ENCODE measurements at places on chromosomes 16 and 17.

DNA sequence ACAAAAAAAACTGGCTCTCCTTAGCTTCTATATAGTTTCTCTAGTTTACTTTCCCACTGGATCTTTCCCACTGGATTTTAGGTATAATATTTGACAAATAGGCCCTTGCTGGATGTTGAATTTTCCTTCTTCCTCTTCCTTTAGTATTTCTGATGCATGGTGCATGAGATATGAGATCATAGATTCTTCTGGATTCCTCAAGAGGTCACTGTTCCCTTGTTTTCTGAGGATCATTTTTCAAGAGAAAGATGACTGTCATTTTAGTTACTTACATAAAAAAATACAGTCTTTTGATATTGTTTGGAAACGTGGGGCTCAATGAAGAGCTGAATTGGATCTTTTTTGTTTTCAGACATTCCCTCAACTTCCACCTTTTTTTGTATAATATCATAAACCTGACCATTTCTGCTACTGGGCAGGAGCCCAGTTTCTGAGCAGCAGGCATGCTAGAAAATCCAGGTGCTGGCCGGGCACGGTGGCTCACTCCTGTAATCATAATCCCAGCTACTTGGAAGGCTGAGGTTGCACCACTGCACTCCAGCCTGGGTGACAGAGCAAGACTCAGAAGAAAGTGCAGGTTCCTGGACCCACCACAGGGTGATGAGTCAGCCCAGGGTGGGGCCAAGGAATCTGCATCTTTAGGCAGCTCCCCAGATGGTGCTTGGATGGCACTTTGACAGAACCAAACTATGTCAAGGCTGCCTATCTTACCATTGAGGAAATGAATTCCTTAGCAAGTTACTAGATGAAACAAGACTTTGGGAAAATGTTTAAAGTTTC is 70.3 kb downstream of the SDR42E1 start:
- DNase-seq = peak; percentile 48

DNA sequence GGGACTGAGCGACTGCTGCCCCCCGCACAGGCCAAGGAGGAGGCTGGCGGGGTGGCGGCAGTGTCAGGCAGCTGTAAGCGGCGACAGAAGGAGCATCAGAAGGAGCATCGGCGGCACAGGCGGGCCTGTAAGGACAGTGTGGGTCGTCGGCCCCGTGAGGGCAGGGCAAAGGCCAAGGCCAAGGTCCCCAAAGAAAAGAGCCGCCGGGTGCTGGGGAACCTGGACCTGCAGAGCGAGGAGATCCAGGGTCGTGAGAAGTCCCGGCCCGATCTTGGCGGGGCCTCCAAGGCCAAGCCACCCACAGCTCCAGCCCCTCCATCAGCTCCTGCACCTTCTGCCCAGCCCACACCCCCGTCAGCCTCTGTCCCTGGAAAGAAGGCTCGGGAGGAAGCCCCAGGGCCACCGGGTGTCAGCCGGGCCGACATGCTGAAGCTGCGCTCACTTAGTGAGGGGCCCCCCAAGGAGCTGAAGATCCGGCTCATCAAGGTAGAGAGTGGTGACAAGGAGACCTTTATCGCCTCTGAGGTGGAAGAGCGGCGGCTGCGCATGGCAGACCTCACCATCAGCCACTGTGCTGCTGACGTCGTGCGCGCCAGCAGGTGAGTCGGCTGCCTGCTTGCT is 5.6 kb upstream of the TMEM88 start:
- no peak for DNase-seq

- no peak for DNase-seq
Observed at GRCh38 chr17:52297230-52298010, 138.9 kb upstream of the CA10 start.

DNA sequence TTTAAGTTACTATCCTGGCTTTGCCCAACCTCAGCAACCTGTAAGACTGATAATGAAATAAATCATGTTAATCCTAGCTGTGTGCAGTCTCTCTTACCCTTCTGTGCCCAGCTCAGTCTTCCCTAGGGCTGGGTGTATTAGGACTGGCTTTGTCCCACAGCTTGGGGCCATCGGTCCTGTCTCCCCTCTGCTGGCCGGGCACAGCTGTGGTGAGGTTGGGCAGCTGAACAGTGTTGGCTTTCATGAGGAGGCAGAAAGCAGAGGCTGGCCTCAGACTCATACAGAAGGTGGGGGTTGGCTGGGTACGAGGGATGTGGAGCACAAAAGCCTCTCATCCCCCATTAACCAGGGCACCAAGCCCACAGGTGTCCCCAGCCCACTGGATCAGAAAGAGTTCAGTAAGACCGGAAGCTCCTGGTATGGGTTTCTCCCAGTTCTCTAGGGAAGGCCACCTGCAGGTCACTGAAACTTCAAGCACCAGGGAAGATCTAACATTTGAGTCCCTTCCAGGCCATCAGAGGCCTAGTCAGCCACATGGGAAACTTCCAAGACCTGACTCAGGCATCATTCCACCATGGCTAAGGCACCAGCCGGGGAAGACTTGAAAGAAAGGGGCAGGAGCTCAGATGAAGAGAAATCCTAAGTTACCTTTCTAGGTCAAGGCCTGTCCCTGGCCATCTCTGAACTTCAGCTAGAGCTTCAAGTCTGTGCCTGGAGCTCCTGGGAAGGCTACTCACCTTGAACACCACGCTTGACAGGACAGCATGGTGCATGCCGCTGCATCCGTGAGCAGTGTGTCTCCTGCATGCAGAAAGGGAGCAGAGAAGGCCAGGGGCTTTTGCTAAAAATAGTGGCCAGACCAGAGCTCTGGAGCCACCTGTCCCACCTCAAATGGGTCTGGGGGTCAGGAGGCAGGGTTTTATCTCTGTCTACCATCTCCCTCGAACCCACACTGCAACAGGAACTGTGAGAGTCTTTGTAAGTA is 8.8 kb downstream of the CNP start:
- no peak for DNase-seq

GRCh38 chr17:80539022-80539641 is 5.5 kb upstream of the RPTOR start:
- no peak for DNase-seq

GRCh38 chr16:87582216-87582965 is 19.9 kb upstream of the JPH3 start:
- DNase-seq = no peak

DNA sequence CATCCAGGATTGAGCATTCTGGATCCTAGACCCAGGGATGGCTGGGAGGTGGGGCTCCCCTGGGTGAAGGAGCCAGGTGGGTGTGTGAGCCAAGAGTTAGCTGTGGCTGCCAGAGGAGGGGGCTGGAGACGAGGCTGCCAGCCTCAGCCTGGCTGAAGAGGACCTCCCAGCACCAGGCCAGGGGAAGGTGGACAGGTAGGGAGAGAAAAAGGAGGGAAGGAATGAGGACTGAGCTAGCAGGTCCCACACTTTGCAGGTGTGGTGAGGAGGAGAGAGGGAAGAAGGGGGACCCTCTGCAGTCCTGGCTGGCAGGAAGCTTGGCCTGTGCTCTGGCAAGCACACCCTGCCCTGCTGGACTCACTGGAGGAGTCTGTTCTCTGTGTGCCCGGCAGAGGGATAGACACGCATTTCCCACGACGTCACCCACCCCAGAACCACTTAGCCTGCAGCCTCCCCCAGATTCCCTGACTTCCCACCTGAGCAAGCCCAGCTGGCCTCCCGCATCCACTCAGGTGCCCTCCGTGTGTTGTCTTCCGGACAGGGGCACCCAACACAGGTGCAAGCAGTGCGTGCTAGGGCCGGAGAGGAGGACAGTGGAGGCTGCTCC is 42.0 kb downstream of the SOCS3 start:
- DNase-seq = no peak

GRCh38 chr17:17137731-17138585 is 68.2 kb downstream of the PLD6 start:
- no peak for DNase-seq

- no peak for DNase-seq
Observed at GRCh38 chr16:1208239-1208830, 16.7 kb downstream of the TPSG1 start.

GRCh38 chr16:88606148-88606757 is 32.1 kb upstream of the IL17C start:
- no peak for DNase-seq

- DNase-seq = no peak
Observed at GRCh38 chr16:11673091-11674000, 5.1 kb downstream of the SNN start.

DNA sequence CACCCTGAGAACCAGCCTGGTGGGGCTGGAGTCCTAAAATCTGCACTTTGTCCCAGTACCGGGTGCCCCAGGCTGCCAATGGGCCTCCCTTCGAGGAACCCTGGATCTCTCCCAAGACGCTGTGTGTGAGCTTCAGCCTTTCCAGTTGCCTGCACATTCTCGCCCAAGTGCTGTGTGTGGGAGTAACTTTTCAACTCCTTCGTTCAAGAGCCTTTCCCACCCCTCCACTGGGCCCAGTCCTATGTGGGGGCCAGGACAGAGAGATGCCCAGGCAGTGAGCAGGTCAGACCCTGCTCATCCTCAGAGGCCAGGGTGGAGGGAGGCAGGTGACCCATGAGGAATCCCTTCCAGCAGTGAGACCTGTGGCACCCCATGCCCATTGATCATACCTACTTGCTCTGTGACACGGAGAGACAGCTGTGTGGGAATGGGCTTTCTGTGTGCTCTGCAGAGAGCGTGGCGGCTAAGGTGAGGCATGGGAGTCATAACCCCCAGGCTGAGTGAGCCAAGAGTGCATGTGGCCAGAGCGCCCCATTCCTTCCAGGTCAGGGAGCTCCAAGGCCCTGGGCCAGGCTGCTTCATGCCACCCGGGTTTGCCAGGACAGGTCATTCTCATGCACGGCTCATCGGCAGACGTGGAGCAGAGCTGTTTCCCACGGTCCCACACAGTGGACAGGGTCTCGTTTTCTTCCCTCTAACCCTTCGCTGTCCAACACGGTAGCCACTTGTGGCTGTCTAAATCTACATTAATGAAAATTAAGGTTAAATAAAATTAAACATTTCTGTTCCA is 154.4 kb downstream of the CLEC16A start:
- DNase-seq = no peak

DNA sequence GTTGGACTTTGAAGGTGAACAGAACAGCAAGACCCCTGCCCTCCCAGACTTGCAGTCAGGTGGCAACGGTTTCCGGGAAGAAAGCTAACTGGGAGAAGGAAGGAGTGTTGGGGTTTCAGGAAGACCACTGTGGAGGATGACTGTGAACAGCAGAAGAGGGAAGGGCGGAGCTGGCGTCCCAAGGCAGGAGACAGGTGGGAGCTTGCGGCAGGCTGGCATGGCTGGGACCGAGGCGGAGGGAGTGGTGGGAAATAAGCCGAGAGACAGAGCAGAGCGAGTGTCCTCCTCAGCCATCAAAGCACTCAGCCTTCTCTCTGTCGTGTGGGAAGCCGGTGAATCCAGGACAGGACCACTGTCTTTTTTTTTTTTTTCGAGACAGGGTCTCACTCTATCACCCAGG is 108.5 kb upstream of the CACNG5 start:
- DNase-seq = no peak

DNA sequence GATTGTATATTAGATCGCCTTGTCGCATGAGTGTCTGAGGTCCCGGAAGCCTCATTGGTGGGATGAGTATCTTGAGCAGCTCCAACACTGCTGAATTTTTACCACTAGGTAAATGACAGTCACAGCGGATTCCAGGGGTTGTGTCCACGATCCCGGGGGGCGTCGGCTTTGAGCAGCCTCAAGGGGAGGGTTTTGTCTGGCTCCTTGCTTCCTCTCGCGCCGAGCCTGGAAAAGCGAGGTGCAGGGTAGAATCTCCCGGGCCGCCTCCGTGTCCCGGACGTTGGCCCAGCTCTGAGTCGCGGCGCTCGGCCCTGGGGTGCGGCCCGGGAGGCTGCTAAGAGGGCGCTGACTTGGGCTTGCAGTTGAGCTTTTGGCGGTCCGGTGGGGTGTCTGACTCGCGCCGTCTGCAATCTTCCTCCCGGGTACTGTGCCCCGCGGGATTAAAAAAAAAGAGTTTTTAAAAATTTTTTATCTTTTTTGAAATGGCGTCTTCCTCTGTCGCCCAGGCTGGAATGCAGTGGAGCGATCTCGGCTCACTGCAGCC is 4.5 kb downstream of the OR1F1 start:
- DNase-seq = no peak

DNA sequence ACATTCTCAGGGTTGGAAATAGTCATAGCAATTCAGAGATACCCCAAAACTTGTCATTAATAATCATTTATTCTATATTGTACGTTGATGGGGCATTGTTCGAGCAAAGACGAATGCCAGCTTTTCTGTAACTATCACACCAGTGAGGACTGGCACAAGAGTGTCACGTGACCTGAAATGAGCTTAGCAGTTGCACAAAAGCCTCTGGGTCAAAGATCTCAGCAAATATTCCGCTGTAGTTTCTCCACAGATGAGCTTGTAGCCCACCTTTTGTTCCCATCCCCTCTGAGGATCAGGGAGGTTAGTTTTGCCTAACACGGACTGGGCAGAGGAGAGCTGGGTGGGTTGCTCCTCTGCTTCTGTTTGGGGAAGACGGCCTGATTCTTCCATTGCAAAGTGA is 18.2 kb downstream of the IRX3 start:
- DNase-seq = no peak

DNA sequence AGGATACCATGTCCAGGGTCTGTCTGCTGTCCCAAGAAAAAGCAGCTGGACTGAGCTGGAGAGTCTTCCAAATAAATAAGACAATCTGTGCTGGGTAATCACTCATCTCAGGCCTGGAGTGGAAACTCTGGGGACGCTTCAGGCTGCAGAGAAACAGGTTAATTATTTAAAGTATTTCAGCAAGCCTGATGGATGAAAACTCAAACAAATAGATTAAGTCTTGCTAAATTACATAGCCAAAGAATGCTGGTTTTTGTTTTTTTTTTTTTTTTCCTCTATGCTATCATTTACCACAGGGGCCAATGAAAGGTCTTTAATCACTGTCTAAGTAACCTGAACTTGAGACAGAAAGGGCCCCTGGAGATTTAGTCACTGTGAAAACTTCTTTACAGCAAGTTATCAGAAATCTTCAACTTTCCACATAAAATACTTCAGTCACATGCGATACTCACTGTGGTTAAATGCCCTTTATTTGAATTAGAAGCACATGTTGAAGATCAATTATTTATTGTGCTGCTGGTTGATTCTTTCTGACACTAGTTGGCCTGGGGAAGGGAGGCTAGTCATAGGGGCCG is 31.0 kb upstream of the KCNJ2 start:
- no peak for DNase-seq

GRCh38 chr17:68036304-68037147 is 991 bp downstream of the KPNA2 start:
- DNase-seq = no peak

DNA sequence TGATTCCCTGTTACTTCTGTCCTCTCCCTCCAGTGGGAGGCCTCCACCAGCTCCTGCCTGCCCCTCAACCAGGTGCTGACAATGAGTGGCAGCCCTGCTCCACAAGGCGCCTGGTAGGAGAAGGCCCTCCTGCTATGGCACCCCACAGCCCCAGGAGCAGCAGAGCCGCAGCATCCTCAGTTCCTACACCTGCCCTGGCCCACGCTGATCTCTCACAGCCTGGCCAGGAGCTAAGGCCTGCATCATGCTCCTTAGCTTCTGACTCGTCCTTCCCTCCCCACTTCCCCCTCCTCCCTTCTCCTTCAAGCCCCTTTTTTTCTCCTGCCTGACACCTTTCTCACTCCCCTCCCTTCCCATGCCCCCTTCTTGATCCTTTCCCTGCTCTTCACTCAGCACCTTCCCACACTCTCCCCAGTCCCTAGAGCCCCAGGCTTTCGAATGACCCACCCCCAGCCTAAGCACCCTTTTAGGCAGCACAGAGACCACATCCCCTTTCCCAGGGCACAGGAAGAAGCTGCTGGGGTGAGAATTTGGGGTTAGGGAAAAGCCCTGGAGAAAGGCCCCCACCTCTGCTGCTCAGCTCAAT is 6.5 kb downstream of the PROCA1 start:
- no peak for DNase-seq

All from T-helper 2 cell (primary cell).